ENCODE measurements at places on chromosomes 3 and 15. TPM values are rescaled to one million over a fixed set of nuclear protein-coding genes. Genes with fewer than 3 reads are reported as not detected.
A peak's percentile ranks its signal among the peaks of the same experiment; 100 is the strongest.

GRCh38 chr3:123449102-123449996, 459 bp upstream of the ADCY5 start:
- DNase-seq: no peak

DNA sequence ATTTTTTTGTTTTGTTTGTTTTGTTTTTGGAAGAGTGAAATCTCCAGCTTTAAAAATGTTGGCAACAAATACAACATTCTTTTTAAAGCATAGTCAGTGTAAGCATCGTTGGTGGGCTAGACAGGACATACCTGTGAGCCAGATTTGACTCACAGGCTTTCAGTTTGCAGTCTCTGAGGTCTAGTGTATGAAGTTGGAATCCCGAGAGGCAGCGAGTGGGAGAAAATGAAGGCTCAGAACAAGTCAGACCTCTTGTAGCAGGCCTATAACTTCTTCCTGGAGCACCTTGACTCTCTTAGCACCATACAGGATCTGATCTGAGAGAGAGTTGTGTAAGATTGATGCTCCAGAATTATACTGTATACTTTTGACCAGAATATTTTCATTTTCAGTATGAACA, 60.2 kb downstream of the CNTN4 start:
- no peak for DNase-seq

GRCh38 chr3:72744330-72744729, 103.9 kb downstream of the SHQ1 start:
- no peak for DNase-seq

- DNase-seq: no peak
These were observed 67.5 kb downstream of the SPRED1 start for GRCh38 chr15:38320181-38320580.

DNA sequence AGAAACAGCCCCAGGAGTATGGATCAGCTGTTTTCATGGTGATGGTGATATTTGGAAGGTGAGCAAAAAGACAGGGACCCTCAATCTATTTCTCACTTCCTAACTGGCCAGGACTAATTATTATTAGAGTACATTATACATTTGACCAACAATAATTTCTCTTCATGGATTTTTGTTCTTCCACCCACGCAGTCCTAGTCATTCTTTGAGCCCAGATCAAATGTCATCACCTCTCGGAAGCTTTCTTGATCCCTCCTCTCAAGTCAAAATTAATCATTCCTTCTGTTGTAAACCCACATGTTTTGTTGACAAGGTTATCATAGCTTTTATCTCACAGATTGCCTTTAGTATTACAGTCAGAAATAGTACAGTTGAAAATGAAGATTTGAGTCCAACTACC, 29.2 kb upstream of the PRICKLE2 start:
- DNase-seq: no peak

DNA sequence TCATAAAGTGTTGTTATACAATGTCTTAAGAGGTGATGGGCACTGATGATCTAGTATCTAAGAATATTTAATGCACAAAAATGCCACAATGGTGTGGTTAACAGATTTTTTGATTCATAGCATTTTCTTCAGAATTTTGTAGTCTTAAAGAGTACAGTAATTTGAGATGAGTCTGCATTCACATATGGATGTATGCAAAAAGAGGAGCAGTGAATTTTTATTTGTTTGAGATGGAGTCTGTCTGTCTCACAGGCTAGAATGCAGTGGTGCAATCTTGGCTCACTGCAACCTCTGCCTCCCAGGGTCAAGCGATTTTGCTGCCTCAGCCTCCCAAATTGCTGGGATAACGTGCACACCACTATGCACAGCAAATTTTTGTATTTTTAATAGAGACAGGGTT, 110.5 kb downstream of the ZPLD1 start:
- no peak for DNase-seq

- DNase-seq: peak; percentile 41
These were observed 482.8 kb upstream of the NAALADL2 start for GRCh38 chr3:174376346-174376745.

- DNase-seq: no peak
These were observed 716 bp upstream of the ISLR2 start for GRCh38 chr15:74129586-74130154.

Gene SAMMSON
- 0.12 TPM for total RNA-seq

Measured in A172 (cell line).